ENCODE measurements at places on chromosomes 3 and 15.

DNA sequence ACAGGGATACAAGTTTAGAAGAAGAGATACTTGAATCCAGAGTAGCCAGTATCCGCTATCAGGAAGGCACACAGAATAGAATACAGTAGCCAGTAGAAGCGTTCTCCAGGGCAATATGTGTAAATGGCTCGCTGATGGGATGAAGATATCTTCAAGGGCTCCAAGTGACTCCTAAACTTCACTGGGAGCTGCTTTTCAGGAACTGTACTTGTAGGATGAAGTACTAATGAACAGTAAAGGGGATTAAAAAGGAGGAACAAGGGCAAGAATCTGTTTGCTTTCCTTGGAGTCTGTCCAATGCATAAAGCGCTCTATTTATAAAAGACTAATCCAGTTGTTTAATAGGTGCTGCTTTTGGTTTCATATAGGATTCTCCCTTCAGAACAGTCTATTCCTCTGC lies 78.4 kb downstream of the THRB start:
- no peak for DNase-seq

DNA sequence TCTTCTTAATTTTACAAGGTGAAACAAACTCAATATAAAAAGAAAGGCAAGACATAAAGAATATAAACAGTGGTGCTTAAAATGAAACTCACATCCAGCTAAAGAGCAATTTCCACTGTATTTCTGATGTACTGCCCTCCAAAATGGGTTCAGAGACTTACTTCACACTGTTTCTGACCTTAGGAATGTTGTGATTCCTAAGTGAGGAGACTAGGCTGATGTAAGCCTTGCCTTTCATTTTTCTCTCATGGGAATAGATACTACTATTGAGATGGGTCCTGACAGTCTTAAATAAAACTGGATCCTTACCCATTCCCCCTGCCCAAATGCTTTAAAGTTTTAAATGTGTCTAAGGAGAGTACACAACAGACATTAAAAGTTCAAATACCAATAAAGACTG lies 86.9 kb downstream of the CBLB start:
- DNase-seq, result no peak

GRCh38 chr3:177647876-177648275 lies 450.6 kb upstream of the TBL1XR1 start:
- DNase-seq, result peak; percentile 11

- no peak for DNase-seq
Observed at GRCh38 chr15:67087507-67088172, 22.2 kb downstream of the SMAD3 start.

GRCh38 chr3:151903501-151903991 lies 30.1 kb downstream of the SUCNR1 start:
- DNase-seq, result no peak

- DNase-seq, result no peak
Observed at GRCh38 chr3:71987089-71987735, 202.3 kb upstream of the PROK2 start.

GRCh38 chr3:12840591-12841148 lies 695 bp downstream of the RPL32 start:
- no peak for DNase-seq

- no peak for DNase-seq
Observed at GRCh38 chr3:163159306-163159705, 1662.7 kb downstream of the OTOL1 start.

DNA sequence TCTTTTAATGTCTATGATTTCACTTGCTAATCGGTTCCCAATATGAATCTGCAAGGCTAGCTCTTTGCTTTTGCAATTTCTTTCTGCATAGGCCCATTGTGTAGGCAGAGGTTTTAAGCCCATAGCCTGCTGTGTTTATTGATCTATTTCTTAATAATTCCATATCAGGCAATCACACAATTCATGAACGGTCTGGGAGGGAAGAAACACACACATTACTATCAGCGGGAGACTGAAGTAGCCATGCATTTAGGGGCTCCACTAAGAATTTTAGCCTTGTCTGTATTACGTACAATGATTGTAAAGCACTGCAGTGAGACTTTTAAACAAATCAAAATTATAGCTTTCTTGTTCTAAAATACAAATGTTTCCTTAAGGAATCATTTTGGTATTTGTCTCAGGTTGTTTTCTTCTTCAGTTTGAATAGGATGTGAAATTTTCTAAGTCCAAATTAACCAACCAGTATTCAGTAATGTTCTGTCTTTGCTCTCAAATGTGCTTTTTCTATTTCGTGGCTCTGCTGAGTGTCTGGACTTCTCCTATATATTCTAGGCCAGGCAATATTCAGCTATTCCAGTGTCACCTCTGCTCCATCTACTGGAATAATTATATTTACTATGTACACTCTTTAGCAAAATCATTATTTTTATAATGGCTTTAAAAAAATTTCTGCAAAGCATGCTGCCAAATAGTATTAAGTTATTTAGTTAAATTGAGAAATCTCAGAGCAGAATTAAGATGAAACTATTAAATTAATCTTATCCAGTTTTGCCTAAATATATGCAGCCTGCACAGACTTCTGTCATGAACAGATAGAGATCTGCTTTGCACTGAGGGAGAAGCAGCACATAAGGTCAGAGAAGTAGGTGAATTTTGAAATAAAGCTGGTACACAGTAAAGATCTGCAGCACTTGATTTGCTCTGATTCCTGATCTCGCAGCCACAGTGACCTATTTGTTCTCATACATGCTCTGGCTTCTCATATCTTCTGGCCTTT lies 103.0 kb upstream of the NAALADL2 start:
- no peak for DNase-seq

DNA sequence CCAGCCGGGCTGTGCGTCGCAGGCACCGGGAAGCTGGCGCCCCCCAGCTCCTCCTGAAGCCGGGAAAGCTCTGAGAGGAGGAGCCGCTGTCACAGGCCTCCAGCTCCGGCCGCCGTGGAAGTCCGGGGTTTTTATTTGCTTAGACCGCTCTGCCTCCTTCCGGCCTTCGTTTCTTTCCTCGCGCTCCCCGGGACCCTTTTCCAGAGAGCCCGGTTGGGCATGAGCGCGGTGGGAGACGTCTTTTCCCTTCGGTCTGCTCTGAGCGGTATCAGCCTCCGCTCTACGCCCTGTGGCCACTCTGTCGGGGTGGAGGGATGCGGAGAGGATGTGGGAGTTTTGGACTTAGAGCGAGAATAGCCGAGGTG lies 559 bp downstream of the SENP5 start:
- DNase-seq, result peak; percentile 34

DNA sequence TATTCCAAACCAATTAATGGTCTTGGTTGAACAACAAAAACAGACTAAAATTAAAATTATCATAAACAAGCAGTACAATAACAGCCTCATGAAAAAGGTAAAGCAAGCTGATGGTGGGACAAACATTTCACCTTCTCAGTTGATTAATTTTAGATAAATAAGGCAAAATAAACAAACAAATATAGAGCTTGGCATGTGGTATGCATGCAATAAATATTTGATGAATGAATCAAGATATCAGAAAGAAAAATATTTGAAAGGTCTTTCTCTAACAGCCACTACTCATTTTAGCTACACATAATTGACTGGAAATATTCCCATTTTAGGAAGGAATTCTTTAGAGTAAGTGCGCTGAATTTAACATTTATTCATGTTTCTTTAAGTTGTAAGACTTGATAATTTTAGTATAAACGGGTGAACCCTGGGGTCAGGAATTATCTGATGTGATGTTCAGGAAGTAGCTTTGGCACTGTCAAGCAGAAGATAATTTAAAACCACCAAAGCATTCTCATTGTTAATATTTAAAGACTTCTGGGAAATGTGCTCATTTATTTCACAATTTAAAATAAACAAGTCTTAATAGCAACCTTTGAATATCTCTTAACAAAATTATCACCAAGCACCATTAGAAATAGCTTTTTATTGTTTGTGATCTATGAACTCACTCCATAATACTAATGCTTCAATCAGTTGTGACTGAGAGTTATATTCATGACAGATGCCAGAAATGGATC lies 372.3 kb upstream of the TGFBR2 start:
- DNase-seq, result no peak

GRCh38 chr3:139705631-139706030 lies 27.9 kb upstream of the NMNAT3 start:
- no peak for DNase-seq

DNA sequence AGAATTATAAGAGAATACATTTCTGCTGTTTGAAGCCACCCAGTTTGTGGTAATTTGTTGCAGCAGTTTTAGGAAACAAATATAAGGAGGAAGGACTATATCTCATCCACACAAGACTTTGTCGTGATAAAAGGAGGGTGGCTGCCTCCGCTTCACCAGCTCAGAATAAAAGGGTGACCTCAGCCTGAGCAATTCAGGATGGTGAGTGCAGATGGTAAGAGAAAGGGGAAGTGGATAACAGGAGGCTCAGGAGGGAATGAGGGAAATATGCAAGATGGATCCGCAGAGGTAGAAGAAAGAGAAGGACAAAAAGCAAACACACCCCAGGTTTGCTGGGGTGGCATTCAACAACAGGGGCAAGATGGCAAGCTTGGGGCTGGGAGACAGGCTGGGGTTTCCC lies 108.1 kb upstream of the TNFAIP8L3 start:
- no peak for DNase-seq

GRCh38 chr15:50563756-50564155 lies 17.3 kb upstream of the USP50 start:
- DNase-seq, result no peak

DNA sequence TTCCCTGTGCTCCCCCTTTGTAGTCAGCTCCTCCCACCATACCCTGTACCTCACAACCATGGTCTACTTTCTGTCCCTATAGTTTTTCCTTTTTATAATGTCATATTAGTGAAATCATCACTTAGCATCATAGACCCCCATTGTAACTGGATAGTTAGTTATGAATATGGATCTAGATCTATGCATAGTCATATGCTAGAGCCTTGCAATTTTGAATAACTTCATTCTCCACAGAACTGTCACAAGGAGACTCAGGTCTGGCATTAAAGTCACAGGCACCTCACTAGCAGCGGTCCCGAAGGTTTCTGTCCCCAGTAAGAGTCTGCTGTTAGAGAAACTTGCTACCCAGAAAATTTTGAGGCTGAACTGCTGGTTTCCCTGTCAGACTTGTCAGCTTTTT lies 102.0 kb upstream of the NUDT16 start:
- DNase-seq, result no peak

DNA sequence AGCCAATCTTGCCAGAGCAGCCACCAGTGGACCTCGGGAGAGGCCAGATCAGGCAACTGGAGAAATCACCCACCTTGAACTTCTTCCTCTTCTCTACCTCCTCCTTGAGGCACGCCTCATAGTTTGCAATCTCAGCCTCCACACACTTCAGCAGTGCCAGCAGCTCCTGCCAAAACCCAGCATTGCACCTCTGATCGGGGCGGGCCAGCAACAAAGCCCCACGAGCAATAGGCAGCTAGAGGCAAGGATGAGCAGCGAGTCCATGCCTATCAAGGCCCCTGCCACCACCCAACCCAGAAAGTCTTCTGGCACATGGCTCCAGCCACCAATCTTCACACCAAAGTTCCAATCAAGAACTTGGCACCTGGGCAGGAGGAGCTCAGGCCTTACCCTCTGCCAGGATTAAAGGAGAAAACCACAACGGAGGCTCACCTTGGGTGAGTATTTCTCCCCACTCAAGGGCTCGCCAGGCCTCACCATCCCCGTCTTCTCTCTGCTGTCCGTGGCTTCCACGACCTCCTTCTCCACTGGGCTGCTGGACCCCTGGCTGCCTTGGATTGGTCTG lies 42.1 kb downstream of the SEMA3G start:
- DNase-seq, result no peak

- no peak for DNase-seq
Observed at GRCh38 chr15:84911879-84912660, 27.6 kb downstream of the SLC28A1 start.

- no peak for DNase-seq
Observed at GRCh38 chr15:25859838-25860645, 3.1 kb downstream of the ATP10A start.

GRCh38 chr3:125416235-125416634 lies 41.1 kb upstream of the ZNF148 start:
- DNase-seq, result no peak

GRCh38 chr3:175153595-175153994 lies 294.5 kb downstream of the NAALADL2 start:
- no peak for DNase-seq

DNA sequence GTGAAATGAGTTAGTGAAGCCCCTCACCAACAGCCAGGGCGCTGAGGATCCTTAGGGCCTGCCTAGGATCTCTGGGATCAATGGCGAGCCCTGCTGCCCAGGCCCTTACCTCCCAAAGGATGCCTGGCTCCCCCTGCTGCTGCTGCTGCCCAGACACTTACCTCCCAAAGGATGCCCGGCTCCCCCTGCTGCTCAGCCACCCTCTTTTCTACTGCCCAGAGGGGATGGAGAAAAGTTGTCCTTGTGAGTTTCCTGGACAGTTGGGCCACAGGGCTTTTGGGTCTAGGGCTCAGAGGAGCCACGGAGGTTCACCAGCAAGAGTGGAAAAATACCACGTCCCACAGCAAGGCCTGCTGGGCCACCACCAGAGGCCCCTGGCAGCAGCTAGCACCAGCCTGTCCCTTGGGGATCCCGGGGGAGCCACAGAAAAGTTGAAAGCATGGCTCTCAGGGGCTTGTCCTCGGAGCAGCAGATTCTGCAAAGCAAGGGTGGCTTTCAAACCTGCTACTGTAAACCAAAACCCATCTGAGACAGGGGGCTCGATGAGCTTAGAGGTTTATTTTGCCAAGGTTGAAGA lies 59.4 kb downstream of the SLC6A6 start:
- DNase-seq, result no peak

GRCh38 chr3:194130188-194130587 lies 5.8 kb upstream of the HES1 start:
- no peak for DNase-seq
